ENCODE measurements at places on chromosomes 4 and X.
A peak's percentile ranks its signal among the peaks of the same experiment; 100 is the strongest.

- no peak for DNase-seq
These were observed 227.9 kb upstream of the ZFP42 start for GRCh38 chr4:187767687-187768086.

GRCh38 chr4:76175336-76175735 lies 27.1 kb upstream of the NUP54 start:
- DNase-seq = no peak

- DNase-seq = no peak
These were observed 29.0 kb upstream of the C4orf50 start for GRCh38 chr4:6047130-6047673.

- DNase-seq = no peak
These were observed 763.6 kb upstream of the AGA start for GRCh38 chr4:178205826-178206225.

- DNase-seq = no peak
These were observed 23.4 kb downstream of the NSG1 start for GRCh38 chr4:4410271-4410670.

DNA sequence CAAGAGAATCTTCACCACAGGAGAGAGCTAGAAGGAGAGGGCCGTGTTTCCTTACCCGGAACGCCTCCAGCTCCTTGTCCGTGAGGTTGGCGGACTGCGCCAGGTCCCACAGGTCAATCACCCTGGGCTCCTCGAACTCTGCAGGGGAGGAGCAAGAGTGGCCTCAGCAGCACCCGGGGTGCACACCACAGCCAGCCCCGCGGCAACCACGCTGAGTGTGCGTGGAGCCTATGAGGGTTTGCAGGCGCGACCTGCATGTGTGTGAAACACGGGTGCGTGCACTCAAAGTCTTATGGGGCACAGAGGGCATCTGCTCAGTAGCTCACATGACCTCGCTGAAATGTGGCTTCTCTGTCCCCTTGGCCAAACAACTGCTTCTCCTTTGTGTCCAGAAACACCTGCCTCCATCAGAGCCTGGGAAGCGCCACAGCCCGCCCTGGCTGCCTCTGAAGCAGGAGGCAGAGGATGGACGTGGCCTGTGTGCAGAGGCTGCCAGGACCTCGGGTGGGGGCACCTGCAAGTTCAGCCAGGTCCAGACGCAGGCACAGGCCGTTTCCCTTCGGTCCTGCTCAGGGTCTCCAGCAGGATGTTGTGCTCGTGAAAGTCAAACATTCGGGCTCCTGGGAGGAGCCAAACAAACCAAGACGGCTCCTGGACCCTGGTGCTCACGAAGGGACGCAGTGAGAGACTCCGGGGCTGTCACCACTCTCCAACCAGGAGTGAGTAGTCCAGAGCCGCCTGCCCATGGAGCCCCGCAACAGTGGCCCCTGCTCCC lies 16.0 kb downstream of the LRPAP1 start:
- DNase-seq = no peak

- DNase-seq = no peak
These were observed 61.8 kb downstream of the BRWD3 start for GRCh38 chrX:80747832-80748231.

DNA sequence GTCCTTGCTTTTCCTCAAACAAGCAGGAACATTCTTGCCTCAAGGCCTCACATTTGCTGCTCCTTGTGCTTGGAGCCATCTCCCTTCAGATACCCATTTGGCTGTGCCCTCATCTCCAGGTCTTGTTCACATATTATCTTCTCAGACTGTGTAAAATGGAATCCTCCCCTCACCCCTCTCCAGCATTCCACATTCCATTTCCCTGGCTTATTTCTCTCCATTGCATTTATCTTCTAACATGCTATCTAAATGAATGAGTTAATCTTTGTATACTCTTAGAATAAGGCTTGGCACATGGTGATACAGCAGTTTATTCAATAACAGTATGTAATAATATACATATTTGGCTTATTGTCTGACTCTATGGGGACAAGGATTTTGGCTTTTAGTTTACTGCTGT lies 8.8 kb upstream of the GALNT7 start:
- DNase-seq = no peak

- no peak for DNase-seq
These were observed 4.8 kb downstream of the WDR44 start for GRCh38 chrX:118350706-118351105.

- no peak for DNase-seq
These were observed 937.6 kb upstream of the SLIT2 start for GRCh38 chr4:19314116-19314515.

DNA sequence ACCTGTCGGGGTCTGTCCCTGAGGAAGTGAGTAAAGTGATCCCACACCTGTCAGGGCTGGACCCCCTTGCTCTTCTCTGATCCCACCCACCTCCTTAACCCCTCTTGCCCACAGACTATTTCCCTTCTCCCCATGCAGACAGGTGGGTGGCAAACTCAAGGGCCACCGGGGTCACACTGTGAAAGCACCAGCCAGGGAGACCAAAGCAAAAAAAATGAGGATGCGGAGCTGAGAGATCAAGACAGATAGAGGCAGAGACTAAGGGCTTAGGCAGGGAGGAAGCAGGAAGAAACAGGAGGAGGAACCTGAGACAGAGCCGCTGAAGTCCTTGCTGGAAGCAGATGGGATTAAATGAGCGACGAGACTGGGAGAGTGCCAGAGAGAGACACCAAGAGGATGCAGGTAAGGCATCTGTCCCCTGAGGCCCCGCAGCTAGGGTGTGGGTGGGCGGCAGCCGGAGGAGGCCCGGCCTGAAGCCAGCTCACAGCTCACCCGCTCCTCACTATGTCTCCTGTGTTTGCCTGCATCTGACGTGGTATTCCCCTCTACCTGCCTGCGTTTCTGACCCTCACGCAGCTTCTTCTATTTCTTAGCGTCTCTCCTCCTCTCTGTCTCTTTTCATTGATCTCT lies 7.2 kb downstream of the TIMM17B start:
- no peak for DNase-seq

- DNase-seq = no peak
These were observed 78.7 kb downstream of the ARAP2 start for GRCh38 chr4:36165631-36166005.

DNA sequence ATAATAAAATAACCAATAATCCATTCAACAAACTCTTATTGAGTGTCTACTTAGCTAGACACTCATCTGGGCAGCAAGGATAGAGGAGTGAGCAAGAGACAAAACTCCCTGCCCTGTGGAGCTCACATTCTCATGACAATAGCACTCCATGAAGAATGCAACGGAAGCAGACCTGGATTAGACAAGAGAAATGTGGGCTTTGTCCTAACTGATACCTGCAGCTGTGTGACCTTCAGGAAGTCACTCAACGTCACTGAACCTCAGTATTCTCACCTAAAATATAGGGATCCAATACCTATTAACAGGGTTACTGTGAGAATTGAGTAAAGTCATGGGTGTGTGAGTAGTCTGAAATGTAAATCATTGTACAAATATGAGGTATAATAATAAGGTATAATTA lies 61.2 kb downstream of the NDNF start:
- no peak for DNase-seq

GRCh38 chrX:81261576-81261975 lies 59.7 kb downstream of the SH3BGRL start:
- no peak for DNase-seq

- no peak for DNase-seq
These were observed 53.6 kb downstream of the SLC7A11 start for GRCh38 chr4:138188406-138189084.

DNA sequence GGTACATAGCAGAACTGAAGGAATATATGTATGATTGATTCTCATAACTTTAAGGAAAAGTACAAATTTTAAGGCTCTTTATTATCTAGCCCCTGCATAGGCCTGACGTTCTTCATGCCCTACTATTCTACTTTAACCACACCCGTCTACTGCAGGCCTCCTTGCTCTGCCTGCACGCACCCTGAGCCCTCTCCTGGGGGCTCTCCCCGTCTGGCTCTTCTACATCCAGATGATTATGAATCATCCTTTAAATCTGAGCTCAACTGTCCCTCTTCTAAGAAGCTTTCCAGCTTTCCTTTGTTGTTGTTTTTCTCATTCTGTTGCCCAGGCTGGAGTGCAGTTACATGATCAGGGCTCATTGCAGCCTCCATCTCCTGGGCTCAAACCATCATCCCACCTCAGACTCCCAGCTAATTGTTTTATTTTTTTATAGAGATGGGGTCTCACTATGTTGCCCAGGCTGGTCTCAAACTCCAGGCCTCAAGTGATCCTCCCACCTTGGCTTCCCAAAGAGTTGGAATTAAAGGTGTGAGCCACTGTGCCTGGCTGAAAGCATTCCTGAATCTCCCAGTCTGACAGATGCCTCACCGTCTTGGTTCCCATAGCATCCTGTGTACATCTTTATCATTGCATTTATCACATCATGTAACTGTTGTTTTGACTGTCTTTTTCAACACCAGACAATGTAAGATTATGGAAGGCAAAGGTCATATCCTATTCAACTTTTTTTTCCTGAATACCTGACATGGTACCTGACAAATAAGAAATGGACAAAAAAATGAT lies 89.2 kb downstream of the WDFY3 start:
- DNase-seq = peak; percentile 20

DNA sequence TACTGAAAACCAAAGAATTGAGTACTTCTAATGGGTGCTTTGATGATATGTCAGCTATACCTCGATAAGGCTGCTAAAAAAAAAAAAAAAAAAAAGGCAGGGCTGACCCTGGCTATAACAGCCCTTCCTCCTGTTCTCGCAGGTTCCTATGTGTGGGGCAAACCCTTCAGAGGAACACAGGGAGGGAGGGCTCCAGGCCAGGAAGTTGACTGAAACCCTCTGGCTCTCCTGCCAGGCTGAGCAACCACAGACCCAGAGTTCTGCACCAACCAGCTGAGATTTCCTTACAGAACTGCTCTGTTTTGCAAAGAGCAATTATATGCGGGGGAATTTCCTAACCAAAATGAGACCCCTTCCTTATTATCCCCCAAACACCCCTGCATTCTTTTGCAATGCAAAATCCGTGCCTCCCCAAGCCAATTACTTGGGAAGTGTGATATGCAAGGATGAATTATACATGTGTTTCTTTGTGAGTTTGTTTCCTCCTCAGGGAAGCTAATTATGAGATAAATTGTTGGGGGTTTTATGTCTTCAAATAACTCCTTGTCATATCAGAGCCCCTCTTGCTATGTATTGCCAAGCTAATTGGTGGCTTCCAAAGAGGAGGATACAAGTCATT lies 45.6 kb downstream of the PDHA1 start:
- no peak for DNase-seq

GRCh38 chrX:130556951-130557350 lies 155.2 kb downstream of the RBMX2 start:
- DNase-seq = no peak

DNA sequence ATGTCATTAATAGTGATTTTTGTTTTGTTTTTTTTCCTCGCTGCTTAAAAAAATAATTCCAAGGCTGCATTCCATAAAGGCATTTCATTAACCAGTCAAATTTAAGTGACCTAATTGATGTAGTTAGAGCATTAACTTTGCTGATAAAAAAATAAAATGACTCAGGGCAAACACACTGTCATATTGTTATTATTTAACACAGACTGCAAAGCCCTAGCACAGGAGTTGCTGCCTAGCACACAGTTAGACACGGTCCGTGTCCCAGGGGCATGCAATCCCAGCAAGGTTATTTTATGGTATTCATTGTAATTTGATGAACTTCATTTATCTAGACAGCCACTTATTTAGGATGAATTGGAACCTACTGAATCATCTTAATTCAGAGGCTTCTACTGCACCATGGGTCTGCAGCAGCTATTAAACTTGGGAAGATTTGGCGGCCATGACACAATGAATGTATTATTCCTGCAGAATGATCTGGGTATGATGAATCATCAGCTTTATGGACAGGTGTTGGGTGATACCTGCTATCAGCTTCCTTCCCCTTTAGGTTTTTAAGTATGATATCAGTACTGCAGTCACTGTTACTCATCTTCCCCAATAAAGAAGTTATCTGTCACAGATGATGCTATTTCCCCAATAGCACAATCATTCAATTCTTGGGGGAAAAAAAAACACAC lies 182.7 kb downstream of the PPARGC1A start:
- no peak for DNase-seq

DNA sequence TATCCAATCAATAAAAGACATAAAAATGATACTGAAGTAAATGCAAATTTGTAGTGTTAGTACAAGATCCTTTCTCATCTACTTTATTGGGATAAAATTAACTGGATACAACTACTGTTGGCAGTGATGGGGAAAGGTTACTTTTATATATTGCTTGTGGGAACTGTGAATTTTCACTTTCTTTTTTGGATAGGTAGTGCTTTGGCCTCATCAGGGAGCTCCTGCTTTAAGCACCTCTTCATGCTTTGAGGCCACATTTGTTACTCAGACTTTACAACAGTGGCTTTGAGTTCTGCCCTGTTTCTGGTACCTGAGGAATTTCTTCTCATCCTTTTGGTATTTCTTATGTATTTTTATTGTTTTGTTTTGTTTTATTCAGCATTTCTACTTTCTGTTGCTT lies 316.8 kb upstream of the ZCCHC13 start:
- DNase-seq = no peak

DNA sequence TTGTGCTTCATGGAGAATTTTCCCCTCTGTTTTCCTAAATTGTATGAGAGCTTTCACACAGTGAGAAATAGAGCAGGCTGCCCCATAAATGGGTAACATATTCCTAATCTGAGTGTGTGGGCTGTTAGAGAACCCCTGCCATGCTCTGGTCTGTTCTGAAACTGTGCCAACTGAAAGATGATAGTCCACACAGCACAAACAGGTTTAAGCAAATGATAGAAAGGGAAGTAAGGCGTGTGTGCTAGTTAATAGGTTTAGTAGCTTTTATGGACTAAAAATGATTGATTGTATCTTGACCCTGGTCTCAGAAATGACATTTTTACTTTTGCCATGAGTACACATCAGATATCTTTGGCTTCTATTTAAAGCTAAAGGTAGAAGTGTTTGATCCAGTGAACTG lies 106.2 kb downstream of the PRRG1 start:
- no peak for DNase-seq

All from AG08395 (cell line).